ENCODE measurements at places on chromosomes 5 and 9. TPM values are rescaled to one million over a fixed set of nuclear protein-coding genes. Genes with fewer than 3 reads are reported as not detected.

PLAC8L1 gene
- total RNA-seq, result 0.56 TPM

HTR4 gene
- total RNA-seq, result not detected

KCNV2 gene
- not detected for total RNA-seq

GRCh38 chr5:82246960-82247574 is 31.1 kb downstream of the RPS23 start:
- no peak for DNase-seq

GRCh38 chr5:18732556-18733479 is 1098.6 kb downstream of the TAF11L14 start:
- no peak for DNase-seq

GRCh38 chr9:21096172-21096900 is 18.6 kb upstream of the IFNB1 start:
- DNase-seq, result no peak

DNA sequence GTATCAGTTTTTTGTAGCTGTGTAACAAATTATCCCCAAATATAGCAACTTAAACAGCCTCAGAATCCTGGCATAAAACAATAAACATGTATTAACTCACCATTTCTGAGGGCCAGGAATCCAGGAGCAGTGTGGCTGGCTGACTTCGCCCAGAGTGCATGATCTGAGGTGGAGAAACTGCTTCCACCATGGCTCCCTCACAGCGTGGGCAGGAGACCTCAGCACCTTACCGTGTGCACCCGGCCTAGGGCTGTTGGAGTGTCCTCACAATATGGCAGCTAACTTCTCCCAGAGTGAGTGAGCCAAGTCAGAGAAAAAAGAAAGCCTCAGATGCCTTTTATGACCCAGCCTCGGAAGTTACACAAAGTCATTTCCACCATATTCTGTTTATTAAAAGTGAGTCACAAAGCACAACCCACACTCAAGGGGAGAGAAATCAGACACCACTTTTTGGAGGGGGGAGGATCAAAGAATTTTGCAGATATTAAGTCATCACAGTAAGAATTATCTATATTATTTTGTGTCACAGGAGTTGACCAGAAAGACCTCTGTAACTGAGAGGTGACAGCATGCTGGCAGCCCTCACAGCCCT is 59.6 kb downstream of the TSTD2 start:
- no peak for DNase-seq

GRCh38 chr5:94849324-94849723 is 230.9 kb downstream of the SLF1 start:
- DNase-seq, result no peak

Data from CD4-positive, alpha-beta T cell (primary cell).